Glomerular endothelial cell (primary cell): ENCODE measurements at places on chromosomes 3 and 15. TPM values are rescaled to one million over a fixed set of nuclear protein-coding genes. Genes with fewer than 3 reads are reported as not detected.

- no peak for DNase-seq
Measured at GRCh38 chr3:146145642-146146041, 15.3 kb downstream of the PLOD2 start.

- no peak for DNase-seq
Measured at GRCh38 chr3:76673171-76673570, 366.7 kb upstream of the ROBO2 start.

GRCh38 chr3:169256796-169257522 is 406.6 kb downstream of the MECOM start:
- no peak for DNase-seq

- DNase-seq = no peak
Measured at GRCh38 chr3:103706671-103707070, 1271.9 kb downstream of the ZPLD1 start.

The APOD gene
- 2.8 and 8.6 TPM in 2 replicates for total RNA-seq

DNA sequence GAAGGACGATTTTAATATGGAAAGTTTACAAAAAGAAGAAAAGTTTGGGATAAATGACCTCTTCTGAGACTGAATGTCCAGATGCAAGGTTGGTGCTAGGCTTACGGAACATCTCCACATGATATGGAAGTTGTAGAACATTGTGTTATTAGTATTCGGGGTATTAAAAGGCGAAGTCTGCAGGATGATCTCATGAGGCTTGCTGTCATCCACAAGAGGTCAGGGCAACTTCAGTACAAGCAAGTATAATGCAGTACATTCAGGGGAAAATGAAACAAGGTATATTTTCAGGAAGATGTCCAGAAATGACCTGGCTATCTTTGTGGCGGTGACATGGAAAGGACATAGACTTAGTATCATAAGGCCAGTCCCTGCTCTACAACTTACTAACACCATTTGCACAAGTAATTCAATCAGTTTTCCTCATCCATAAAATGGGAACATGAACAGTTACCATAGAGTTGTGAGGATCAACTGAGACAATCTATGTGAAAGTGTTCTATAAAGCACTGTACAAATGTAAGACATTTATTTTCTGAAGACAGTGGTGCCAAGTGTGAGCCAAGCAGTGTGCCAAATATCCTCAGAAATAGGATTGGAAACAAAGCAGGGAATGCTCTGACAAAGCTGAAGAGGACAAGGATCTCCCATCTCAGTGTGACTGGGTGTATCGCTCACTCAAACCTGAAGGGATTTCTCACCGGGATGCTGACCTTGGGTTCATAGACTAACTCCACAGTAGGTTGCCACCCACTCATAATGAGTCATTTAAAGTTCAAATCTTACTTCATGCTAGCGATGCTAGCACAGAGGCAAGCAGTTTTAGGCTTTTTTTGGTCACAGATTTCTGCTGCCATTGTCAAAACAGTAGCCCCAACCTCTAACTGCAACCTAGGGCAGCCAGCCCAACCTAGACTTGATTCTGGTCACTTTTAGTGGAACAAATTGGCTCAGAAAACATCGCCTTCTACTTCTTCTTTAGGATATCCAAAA is 118.3 kb downstream of the TIGIT start:
- no peak for DNase-seq

The TTC21A gene
- total RNA-seq = 1.6 and 6.5 TPM in 2 replicates

- no peak for DNase-seq
Measured at GRCh38 chr3:117696851-117697407, 987.4 kb downstream of the TUSC7 start.

GRCh38 chr15:87743562-87743961 is 513.0 kb downstream of the NTRK3 start:
- DNase-seq = no peak

DNA sequence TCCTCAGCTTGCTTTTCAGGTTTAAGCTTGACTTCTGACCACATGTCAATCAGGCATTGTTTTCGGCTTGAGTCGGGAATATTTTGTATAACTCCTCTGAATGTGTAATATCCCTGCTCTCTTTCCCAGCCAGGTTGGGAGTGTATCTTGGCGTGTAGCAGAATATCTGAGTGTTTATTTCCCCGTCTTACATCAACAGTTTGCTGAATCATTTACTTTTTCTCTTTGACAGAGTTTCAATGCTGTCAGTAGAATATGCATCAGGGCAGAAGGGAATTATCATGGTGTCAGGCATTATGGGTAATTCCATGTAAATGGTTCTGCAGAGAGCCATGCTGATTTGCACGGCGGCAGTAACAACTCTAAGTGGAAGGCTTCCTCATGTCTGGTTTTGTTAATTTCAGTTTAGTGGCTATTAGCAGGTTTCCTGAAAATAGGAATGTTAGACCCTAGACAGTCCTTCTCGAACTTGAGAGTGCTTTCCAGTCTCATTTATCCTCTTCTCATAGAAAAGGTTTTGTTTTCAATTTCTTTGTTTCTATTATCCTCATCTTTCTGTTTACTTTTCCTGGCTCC is 566.3 kb downstream of the AGBL1 start:
- DNase-seq = no peak

GRCh38 chr15:92617549-92618520 is 37.7 kb downstream of the FAM174B start:
- DNase-seq = no peak

DNA sequence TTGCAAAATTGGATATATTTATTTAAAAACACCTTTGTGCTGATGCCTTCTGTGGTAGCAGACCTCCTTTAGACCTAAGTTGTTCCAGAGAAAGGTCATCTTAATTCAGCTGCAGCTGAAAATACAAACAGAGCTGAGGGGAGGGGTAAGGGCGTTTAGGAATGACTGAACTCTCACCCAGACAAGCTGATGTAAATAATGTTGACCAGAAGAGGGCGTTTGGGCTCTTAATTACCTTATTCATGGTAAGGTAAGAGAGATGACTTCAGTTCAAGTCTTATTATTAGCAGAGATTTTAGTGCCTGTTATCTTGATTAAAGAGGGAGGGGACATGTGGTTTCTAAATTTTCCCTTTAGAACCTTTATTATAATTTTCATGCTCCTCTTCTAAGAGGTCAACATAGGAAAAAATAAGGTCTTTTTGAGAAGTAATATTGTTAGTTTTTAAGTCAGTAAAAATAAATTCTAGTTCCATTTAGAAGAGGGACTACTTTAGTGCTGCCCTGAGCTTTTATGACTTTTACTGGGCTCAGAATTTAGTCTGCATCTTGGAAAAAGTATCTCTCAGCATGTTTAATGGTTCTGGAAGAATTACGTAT is 46.3 kb downstream of the GPR171 start:
- DNase-seq = peak; percentile 39

- DNase-seq = no peak
Measured at GRCh38 chr3:102237838-102238237, 197.0 kb upstream of the ZPLD1 start.

The SCG5 gene
- total RNA-seq = 3.7 and 4.4 TPM in 2 replicates

The GOLGA8S gene
- total RNA-seq = 0.05 and 0.06 TPM in 2 replicates

DNA sequence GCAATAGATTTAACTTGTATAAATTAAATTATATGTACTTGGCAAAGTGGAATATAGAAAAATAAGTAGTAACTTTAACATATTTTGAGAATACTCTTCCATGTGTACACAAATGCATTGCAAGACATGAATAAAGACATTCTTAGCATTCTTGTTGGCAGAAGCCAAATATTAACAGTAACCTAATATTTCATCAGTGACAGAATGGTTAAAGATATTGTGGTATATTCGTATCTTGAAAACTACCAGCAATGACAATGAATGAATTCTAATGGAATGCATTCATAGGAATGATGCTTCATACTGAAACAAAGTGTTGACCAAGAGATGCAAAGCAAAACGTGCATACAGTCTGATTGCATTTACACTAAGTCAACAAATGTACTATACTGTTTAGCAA is 524.7 kb downstream of the GRM7 start:
- no peak for DNase-seq

DNA sequence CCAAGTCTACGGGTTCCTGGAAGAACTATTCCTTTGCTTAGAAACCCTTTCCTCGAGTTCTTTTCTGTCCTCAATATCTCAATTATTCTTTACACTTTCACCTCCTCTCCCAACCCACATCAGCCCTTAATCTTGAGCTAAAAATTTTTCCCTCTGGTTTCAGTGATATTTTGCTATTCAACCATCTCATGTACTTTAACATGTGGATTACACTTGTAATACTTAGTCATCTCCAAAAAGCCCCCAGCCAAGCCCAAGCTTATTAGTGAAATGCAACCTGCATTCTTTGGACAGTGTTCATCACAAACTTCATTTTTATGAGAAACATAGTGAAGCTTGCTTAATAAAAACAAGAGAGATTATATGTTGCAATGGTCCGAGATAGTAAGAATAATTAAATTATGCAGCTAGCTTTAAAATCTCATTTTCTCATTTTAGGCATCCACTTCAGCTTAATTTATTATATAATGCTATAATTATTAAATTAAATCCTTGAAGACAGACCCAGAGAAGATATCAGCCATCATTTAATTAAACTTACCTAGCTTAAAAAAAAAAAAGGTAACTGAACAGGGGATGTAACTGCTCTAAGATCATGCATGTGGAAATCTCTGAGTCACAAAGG is 534.5 kb upstream of the TBL1XR1 start:
- DNase-seq = no peak

The CCR9 gene
- total RNA-seq = not detected in 2 replicates

- no peak for DNase-seq
Measured at GRCh38 chr3:145266368-145266767, 894.6 kb downstream of the PLOD2 start.

The LOXL1 gene
- total RNA-seq = 35.5 and 37.7 TPM in 2 replicates

The FAM107A gene
- 48.2 and 74.4 TPM in 2 replicates for total RNA-seq
